ENCODE measurements at places on chromosomes 7 and 10.

- DNase-seq = no peak
Observed at GRCh38 chr10:24790599-24790998, 66.9 kb upstream of the ARHGAP21 start.

DNA sequence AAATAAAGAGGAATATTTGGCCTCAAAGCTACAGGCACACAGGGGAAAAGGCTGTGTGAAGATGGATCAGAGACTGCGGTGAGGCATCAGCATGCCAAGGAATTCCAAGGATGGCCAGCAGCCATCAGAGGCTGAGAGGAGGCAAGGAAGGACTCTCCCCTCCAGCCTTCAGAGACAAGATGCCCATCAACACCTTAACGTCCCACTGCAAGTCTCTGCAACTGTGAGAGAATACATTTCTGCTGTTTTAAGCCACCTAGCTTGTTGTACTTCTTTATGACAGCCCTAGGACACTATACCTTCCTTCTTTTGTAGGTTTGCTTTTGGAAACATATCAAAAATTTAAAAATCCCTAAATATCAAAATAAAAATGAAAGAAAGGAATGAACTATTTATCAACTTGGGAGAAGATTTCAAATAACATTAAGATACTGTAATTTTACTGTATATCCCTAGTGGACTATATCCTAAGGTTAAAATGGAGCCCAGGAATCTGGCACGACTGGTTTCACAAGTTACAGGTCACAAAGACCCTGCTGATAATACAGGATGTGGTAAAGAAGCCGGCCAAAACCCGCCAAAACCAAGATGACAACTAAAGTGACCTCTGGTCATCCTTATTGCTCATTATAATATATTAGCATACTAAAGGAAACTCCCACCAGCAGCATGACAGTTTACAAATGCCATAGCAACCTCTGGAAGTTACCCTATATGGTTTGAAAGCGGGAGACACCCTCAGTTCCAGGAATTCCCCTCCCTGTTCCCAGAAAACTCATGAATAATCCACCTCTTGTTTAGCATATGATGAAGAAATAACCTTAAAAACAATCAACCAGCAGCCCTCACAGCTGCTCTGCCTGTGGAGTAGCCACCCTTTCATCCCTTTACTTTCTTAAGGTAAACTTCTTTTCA, 185.2 kb downstream of the AVL9 start:
- DNase-seq = no peak

- no peak for DNase-seq
Observed at GRCh38 chr10:119942973-119943372, 50.4 kb downstream of the SEC23IP start.

- no peak for DNase-seq
Observed at GRCh38 chr10:6121146-6121545, 32.3 kb downstream of the RBM17 start.

GRCh38 chr7:131139462-131139861, 188.2 kb upstream of the MKLN1 start:
- no peak for DNase-seq

- DNase-seq = no peak
Observed at GRCh38 chr10:33878238-33878786, 543.8 kb upstream of the NRP1 start.

Data from activated CD4-positive, alpha-beta T cell treated with anti-CD3 and anti-CD28 coated beads for 4 hours (primary cell).